Caki2 (cell line): ENCODE measurements at places on chromosomes 4 and X. TPM values are rescaled to one million over a fixed set of nuclear protein-coding genes. Genes with fewer than 3 reads are reported as not detected.

GRCh38 chr4:56511098-56511497 is 5.5 kb downstream of the ARL9 start:
- no peak for DNase-seq

DNA sequence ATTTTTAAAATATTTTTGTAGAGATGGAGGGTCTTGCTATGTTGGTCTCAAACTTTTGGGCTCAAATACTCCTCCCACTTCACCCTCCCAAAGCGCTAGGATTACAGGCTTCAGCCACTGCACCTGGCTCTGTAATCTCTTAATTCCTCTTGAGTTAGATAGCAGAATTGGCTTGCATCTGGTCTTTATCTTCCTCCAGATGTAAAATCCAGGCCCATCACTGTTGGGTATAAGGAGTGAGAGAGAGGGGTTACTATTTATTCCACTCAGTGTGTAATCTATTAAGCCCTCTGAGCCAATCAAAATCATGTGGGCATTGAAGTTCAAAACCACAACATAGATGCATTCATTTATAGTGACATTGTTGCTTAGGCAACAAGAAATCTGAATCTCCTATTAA is 33.9 kb downstream of the ANK2 start:
- DNase-seq: no peak

DNA sequence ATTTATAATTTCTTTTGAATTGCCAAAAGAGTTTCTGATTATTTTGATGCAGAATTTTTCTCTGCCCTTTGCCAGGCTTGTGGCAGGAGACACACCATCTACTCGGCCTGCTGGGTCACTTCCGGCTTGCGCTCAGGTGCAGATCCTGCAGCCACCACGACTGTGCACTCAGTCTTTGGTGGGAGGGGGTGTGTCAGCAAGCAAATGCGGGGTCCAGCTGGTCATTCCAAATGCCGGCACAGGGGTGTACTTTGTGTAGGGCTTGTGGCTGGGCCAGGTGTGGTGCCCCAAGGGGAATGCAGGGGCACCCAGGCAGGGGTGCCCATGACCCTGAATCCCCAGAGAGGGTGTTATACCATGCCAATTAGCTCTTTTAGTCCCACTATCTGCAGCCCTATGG is 673.0 kb downstream of the TLL1 start:
- DNase-seq: no peak

DNA sequence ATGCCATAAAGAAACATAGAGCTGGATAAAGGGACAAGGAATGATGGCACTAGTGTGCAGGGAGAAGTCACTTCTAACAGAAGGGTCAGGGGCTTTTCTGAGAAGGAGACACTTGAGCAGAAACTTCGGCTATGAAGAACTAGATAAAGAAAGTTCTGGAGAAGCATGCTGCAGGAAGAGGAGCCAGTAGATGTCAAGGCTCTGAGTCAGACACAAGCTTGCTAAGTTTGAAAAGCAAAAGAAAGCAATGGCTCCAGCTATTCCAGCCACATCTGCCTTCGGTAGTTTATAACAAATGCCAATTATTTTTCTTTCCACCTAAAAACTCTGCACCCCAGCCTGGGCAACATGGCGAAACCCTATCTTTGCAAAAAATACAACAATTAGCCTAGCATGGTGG is 7.5 kb downstream of the NUDT6 start:
- DNase-seq: no peak

Gene LEF1
- total RNA-seq: not detected in 2 replicates
